Epithelial cell of prostate (primary cell): ENCODE measurements at places on chromosomes 6 and 20.

- DNase-seq = no peak
Observed at GRCh38 chr6:119442776-119443184, 93.2 kb upstream of the MAN1A1 start.

DNA sequence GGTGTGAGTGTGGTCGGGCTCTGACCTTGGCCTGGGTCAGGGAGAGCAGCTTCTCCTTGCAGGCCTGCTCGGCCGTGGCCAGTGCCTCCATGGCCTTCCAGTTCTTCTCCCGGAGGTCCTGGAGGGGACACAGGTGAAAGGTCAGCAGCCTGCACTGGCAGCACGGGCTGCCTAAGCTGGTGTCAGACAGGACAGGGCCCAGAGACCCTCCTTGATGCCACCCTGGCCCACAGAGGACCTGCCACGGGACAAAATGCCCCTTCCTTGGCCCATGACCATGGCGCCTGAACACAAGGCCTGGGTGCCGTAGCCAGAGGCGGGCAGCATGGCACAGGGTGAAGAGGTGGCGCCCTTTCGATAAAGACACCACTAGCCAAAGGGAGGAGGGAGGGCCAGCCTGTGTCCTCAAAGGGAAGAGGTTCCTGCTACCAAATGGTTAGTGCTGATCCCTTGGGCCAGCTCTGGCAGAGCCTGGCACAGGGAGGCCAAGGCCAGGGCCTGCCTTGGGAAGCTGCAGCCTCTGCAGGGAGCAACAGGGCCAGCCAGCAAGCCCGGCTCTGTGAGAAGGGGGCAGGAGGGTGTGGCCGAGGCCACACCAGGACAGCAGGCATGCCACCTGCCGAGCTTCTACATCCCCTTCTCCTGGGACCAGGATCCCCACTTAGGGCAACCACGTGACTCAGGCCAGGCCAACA lies 54.8 kb downstream of the DSTN start:
- DNase-seq = no peak

DNA sequence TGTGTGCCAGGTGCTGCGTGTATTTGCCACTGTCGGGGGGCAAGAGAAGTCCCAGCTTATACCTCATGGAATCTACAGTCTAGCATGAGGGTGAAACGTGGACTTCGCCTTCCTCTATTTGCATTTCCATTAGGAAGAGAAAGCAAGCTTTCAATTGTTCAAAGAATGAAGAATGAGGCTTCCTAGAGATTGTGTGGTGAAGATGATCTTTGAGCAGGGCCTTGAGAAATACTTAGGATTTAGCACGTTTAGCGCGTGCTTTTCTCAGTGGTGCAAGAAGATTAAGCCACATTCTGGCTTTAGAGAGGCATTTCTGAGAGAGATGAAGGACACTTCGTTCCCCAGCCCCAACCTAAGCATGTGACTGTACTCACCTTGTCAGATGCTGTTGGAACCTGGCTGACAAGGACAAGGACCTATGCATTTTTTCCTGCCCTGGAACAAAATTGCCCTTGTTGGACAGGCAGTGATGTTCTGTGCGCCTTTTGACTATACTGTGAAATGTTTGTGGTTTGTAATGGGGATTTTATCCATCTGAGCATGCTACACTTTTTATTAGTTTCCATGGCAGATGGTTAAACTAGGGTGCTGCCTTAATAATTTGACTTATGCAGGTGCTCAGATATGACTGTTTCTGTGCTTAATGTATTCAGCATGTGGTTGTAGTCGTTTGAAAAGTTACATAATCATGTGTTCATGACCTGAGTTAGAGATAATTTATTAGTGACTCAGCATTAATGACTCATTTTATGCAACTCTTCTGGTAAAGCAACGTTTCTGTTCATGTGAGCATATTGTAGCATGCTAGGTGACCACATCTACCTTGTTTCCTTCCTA lies 10.7 kb downstream of the TULP4 start:
- DNase-seq = peak; percentile 67

DNA sequence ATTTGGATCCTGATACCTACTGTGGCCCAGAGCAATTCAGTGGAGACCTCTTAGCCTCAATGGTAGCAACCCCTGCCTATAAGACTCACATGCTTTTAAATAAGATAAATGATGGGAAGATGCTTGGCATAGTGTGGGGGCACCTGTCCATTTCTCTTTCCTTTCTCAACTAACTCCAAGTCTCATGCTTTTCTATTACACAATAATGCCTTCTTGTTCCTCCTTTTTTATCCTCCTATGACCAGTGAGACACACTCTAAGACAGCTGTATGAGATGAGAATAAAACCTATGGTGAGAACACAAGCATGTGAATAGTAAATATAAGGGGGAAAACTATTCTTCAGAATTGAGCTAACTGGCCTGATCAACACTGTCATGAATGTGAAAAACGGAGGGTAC lies 147.0 kb upstream of the STXBP5 start:
- DNase-seq = no peak

- DNase-seq = no peak
Observed at GRCh38 chr6:33727932-33728331, 16.4 kb upstream of the UQCC2 start.

DNA sequence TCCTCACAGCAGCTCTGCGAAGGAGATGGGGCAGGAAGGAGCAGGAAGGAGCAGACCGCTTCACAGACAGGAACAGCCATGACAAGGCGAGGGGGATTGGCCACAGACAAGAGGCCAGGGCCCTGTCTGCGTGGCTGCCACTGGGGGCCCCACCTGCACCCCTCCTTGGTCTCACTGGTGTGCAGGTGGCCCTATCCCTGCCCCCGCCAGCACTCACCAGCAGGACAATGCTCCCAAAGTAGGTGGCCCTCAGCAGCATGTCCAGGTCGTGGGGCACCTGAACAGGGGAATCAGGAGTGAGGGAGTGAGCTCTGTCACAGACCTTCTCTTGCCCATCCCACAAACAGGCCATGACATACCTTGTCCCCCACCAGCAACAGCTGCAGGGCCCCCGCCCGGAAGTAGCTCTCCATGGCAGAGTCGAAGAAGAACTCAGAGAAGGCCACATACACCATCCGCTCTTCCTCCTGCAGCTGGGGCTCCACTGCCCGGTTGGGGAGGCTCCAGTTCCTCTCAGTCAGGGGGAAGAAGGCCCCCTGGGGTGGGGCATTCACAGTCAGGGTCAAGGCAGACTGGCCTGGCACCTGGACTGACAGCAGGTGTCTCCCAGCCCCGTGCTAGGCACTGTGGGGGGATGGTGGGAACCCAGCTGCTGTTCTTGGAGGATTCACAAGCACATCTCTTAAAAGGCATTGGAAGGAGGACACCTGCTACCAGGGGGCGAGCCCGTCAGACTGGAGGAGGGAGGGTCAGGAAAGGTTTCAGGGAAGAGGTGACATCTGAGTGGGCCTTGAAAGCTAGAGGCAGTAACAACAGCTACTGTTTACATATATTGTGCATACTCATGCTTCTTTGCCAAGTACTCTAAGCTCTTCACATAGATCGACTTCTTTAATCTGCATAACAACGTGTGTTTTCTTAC lies 7.1 kb downstream of the PLTP start:
- no peak for DNase-seq

DNA sequence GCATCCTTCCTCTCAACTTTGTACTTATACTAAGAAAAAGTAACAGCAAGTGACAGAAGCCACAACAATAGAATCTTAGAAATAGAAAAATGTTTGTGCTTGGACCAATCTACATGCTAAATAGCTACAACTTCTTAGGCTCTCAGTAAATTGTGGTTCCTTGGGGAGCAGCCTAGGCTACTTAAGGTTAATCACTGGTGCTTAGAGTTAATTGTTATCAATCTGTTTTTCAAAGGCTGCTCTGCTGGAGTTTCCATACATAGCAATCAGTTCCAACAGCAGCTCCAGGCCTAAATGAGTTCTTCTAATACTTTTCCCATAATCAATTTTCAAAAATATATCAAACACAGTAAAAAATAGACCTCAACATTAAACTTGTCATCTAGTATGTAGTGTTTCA lies 571.4 kb downstream of the EPHA7 start:
- no peak for DNase-seq
